AML-193 (cell line): ENCODE measurements at places on chromosomes 6 and 20.

DNA sequence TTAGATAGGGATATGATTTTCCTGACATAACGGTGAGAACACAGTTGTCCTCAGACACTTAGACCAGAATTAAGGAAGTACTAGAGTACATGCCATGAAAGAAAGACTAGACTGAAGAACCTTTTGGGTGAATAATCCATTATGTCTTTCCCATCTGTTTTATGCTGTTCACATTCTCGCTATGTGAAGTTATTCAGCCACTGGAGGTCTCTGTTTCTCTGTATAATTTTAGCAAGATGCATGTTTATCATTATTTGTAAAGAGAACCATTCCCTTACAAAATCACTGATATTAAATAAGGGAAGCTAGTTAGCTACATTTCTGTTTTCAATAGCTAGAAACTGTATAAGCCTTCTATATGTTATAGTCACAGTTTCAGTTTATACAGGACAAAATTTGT, 391.9 kb downstream of the CD109 start:
- DNase-seq, result peak; percentile 3

DNA sequence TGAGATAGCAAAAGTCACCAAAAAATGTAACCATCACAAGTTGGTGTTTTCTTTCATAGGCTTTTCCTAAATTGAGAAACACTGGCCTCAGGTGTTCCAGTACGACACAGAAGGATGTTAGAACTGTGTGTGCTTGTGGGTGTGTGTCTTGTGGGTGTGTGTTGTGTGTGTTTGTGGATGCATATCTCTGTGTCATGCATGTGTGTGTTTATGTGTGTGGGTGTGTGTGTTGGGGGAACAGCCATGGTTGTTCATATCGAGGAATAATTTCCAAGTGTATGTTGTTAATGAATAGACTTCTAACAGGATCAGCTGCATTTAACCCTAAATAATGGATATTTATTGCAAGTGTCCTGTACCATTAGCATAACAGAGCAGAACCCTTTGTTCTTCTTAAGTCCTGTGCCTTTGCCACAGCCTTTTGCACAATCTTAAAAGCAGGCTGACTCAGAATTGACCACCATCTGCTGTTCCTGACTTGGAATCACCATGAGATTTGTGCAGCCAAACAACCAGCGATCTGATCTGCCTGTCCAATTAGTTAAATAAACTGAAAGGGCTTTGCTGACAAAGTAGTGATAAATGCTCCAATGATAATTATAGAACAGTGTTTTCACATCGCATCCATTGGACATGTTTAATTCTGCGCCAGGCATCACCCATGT, 7.6 kb downstream of the CD93 start:
- DNase-seq, result no peak

DNA sequence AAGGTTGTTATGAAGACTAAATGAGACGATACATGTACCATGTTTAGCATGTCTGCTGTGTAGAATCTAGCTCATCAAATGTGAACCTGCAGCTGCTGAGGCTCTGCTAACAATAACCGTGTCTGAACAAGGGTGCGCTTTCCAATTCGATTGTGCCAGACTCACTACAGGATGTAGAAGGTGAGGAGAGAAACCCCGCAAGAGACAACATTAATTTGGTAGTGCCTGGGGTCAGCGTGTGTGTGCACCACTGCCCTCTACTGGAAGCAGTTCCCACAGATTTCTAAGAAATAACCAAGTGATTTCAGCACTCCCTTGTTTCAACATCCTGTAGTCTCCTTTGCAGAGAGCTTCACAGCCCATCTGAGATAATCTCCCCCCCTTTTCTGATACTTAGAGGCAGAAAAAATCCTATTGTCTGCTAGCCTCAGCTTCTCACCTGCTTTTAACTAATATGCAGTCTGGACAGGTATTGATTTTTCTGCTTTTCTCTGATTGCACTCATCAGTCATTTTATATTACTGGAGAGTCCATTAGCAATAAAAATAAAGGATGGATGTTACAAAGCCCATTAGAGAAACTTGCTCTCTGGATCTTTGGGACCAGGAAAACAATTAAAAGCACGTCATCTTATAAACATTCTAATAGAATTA, 96.7 kb upstream of the BACH2 start:
- peak; percentile 73 for DNase-seq

DNA sequence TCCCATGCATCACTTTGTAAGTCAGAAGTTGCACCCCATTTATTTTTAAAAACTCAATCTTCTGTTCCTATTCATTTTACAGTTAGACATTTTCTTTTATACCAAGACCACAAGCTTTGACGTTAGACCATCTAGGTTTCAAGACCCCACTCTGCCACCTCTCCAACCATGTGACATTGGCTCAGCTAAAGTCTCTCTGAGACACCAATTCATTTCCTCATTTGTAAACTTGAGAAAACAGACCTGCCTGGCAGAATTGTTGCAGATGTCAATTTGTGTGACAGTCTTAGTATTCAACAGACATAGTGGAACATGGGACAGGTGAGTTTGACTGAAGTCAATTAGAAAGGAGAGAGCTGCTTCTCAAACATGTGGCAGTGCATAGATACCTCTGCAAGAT, 55.6 kb upstream of the CSE1L start:
- no peak for DNase-seq

DNA sequence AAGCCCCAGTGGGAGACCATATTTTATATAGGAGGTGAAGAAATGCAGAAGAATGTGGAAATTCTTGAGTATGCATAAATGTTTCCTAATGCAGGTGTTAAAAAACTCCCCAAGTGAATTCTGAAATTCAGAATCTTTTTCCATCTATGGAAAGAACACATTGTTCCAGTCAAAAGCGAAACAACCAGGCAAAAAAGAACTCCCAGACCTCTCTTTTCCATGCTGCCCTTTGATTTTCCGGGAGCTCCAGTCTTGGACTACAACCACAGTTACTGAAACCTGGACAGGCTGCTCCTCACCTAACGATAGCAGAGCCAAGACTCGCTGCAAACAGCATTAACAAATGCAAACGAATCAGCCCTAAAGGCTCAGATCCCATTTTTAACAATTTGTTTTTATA, 108.7 kb upstream of the CNKSR3 start:
- no peak for DNase-seq

DNA sequence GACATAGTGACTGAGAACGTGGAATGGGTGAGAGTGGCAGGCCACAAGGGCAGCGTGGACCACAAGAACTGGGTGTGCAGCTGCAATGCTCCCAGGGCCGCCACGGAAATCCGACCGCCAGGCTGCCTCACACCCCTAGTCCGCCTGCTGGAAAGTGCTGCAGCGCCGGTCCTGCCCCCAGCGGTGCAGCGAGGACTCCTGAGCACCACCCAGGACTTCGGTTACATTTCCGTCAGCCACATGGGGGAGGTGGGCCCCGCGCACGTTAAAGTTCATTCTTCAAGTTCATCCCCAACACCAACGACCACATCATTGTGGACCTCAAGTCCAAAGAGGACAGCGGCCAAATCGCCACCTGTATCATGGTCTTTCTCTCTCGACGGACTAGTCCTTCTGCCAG, 126.1 kb upstream of the CARMIL1 start:
- no peak for DNase-seq

DNA sequence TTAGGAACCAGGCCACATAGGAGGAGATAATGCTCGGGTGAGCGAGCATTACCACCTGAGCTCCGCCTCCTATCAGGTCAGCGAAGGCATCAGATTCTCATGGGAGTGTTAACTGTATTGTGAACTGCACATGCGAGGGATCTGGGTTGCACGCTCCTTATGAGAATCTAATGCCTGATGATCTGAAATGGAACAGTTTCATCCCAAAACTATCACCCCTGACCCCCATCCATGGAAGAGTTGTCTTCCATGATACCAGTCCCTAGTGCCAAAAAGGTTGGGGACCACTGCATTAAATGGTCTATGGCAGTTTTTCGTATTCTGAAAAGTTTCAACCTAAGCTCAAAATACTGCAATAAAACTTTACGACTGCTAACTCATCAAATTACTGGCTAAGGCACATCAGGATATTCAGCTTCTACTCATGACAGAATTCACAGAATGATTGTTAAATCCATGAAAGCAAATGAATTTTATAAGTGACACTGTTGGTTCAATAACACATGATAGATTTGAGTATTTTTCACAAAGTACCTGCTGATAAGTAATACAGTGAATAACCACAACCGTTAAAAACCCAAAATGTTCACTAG, 25.9 kb downstream of the RNF217 start:
- no peak for DNase-seq

GRCh38 chr20:23232219-23232581, 118.4 kb upstream of the NXT1 start:
- DNase-seq, result no peak

DNA sequence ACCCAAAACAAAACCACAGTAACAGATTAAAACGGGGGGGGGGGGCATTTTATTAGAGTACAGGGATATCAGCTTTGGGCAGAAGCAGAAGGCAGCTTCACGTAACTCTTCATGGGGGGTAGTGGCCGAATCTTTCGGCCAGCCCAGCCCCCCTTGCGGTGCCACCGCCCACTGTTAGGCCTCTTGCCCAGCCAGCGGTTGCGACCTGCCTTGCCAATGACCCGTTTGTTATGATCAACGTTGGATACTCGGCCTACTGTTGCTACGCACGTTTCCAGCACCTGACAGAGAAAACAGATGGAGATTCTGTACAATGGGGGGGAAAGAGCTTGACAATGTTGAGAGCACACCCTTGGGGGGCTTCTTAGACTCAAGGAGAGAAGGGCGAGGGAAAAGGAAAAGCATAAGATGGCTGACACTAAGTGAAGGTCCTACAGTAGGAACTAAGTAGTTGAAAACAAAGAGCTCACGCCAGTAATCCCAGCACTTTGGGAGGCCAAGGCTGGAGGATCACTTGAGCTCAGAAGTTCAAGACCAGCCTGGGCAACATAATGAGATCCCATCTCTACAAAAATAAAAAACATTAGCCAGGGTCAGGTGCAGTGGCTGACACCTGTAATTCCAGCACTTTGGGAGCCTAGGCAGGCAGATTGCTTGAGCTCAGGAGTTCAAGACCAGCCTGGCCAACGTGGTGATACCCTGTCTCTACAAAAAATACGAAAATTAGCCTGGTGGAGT, 724 bp upstream of the CUL7 start:
- no peak for DNase-seq

GRCh38 chr6:166109608-166110007, 58.0 kb downstream of the TBXT start:
- no peak for DNase-seq

GRCh38 chr6:41504466-41505121, 41.6 kb upstream of the FOXP4 start:
- DNase-seq, result no peak

- DNase-seq, result no peak
Observed at GRCh38 chr20:10846766-10847165, 173.0 kb upstream of the JAG1 start.

GRCh38 chr6:53727748-53728147, 62.2 kb upstream of the KLHL31 start:
- no peak for DNase-seq

GRCh38 chr6:143611580-143611979, 66.2 kb upstream of the PHACTR2 start:
- no peak for DNase-seq

DNA sequence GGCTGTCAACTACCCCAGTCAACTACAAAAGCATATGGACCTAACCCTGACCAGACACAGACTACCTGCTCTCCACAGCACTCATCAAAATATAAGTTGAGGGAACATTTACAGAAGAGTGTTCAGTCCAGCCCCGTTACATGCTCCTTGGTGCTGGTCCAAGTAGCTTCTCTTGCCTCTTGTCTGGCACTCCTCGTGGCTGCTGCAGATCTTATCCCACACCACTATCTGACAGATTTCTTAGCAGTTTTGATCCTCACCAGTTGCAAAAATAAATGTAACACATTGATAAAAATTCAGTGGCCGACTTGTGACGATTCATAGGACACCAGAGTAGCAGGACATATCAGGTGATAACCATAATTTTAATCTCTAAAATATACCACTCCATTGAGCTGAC, 30.6 kb downstream of the FASTKD5 start:
- DNase-seq, result no peak

GRCh38 chr6:87103977-87104601, 9.2 kb upstream of the CGA start:
- DNase-seq, result peak; percentile 10

- DNase-seq, result no peak
Observed at GRCh38 chr6:112259337-112259675, 4.9 kb upstream of the LAMA4 start.

GRCh38 chr6:5030596-5031136, 26.8 kb upstream of the RPP40 start:
- DNase-seq, result peak; percentile 94

DNA sequence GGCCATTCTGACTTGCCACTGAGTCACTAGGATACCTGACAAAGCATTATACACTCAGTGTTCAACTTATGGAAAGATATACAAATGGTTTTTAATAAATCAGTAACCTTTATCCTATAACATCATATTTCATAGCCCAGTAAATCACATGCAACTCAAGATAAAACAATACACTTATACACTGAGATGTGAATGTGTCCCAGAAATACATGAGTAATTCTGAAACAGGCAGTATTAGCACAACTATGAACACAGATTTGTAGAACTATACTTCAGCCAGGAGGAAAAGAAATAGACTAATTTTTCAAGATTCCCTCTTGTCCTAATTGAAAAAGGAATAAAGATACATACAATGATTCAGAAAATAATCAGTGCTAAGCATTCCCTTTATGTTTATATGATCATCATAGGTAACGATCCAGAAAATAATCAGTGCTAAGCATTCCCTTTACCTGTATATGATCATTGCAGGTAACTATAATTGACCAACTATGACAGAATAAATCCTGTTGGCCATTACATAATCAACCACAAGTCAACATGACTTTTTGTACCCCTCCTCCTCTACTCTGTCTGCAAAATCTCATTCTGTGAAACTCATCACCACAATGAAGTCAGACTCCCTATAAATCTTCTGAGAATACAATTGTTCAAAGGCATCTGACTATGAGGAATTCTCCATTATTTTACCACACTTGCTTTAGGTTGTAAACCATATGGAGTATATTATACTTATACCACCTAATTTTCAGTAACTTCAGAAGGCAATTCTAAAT, 30.3 kb downstream of the HACE1 start:
- DNase-seq, result no peak

DNA sequence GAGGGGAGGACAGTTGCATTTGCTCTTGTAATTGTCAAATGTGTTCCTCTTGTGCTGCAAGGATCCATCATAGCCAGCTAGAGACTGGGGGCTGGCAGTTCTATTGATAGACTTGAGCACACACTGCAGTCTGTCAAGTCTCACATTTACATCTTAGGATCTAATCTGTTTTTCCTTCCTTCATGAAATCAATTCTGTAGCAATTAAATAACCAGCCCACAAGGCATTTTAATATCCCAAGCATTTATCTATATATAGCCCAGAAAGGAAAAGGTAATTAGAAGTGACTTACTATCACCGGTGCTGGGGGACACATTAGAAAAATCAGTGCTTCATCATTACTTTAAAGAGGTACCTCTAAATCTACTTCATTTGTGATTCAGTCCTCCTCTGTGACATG, 143.0 kb upstream of the STXBP5 start:
- DNase-seq, result no peak
